Activated CD4-positive, alpha-beta T cell treated with anti-CD3 and anti-CD28 coated beads, Interleukin-2, amount 10 ng/mL, durations not matched to agents 24 days and 14 days (primary cell): ENCODE measurements at places on chromosomes 4 and X. TPM values are rescaled to one million over a fixed set of nuclear protein-coding genes. Genes with fewer than 3 reads are reported as not detected.

The HAND2 gene
- total RNA-seq: not detected in 2 replicates

GRCh38 chrX:85111347-85111746, 107.7 kb downstream of the APOOL start:
- no peak overlapping the region for H3K4me3 ChIP-seq
- DNase-seq: no peak
- no peaks in the 10 kb centered on the region for H3K36me3 ChIP-seq
- H3K27ac ChIP-seq: no peak overlapping the region
- no peaks in the 10 kb centered on the region for H3K4me1 ChIP-seq
- no peaks in the 10 kb centered on the region for H3K27me3 ChIP-seq

- H3K36me3 ChIP-seq: no peaks in the 10 kb centered on the region
- H3K4me1 ChIP-seq: peaks cover 14% of the 10 kb centered on the region
- no peak overlapping the region for H3K27ac ChIP-seq
- H3K4me3 ChIP-seq: no peak overlapping the region
Measured at GRCh38 chrX:37976153-37976552, 30.2 kb upstream of the SYTL5 start.

GRCh38 chr4:1348014-1348513, 1.1 kb downstream of the UVSSA start:
- H3K36me3 ChIP-seq: peaks cover 13% of the 10 kb centered on the region
- no peaks in the 10 kb centered on the region for H3K27me3 ChIP-seq
- peak overlapping the region; percentile 94 for H3K27ac ChIP-seq
- H3K4me3 ChIP-seq: peak overlapping the region; percentile 90
- DNase-seq: peak; percentile 62

- H3K4me1 ChIP-seq: peaks cover 5% of the 10 kb centered on the region
- peaks cover 3% of the 10 kb centered on the region for H3K36me3 ChIP-seq
- H3K27me3 ChIP-seq: peaks cover 2% of the 10 kb centered on the region
Measured at GRCh38 chrX:1649621-1650020, 34.8 kb downstream of the ASMT start.

DNA sequence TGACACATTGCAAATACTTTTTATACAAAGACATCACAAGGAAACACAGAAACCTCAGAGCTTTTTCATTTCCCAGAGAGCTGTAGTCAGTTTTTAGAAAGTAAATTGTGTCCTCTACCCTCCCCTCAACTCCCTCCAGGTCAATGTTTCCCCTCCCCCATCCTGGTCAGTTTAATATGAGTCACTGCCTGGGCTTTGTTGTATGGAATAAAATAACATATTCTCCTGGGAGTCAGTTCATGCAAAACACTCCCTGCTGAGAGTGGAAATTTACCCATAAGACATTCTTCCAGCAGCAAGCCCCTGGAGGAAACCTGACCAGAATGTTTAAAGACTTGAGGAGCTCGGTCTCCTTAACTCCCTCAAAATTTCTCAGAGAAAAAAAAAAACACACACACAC, 270.1 kb upstream of the LDB2 start:
- no peak overlapping the region for H3K27ac ChIP-seq
- no peak for DNase-seq
- no peaks in the 10 kb centered on the region for H3K36me3 ChIP-seq
- no peak overlapping the region for H3K4me3 ChIP-seq
- H3K27me3 ChIP-seq: peaks cover 5% of the 10 kb centered on the region

DNA sequence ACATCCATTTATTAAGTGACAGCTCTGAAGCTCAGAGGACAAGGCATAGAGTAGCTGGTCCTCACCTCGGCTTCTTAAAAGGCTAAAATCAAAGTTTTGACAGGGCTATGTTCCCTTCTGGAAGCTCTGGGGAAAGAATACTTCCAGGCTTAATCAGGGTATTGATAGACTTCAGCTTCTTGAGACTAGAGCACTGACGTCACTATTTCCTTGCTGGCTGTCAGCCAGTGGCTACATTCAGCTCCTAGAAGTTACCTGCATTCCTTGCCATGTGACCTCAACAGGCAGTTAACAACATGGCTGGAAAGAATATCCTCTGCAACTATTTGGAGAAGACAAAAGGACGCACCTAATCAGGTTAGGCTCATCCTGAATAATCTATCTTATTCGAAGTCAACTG, 1144.8 kb downstream of the ADGRL3 start:
- H3K27ac ChIP-seq: no peak overlapping the region
- H3K27me3 ChIP-seq: no peaks in the 10 kb centered on the region
- DNase-seq: no peak
- H3K4me3 ChIP-seq: no peak overlapping the region
- no peaks in the 10 kb centered on the region for H3K4me1 ChIP-seq
- H3K36me3 ChIP-seq: no peaks in the 10 kb centered on the region

DNA sequence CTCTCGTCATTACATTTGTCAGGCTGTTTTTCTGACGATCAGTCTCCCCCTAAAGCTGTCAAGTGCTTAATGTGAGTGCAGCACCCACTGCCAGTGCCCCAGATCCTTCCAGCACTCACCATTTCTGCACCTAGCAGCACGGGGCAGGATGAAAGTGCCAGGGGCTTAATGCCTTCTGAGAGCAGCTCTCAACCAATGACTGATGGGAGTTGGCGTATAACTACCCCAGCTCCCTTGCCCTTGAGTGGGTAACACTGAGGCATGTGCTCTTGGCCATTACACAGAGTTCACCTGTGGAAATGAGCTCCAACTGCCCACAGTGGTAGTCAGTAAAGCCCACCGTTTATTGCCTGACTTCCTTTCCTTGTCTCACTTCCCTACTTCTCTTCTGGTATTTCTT, 226.2 kb upstream of the BCOR start:
- no peak overlapping the region for H3K27ac ChIP-seq
- no peaks in the 10 kb centered on the region for H3K36me3 ChIP-seq
- no peaks in the 10 kb centered on the region for H3K4me1 ChIP-seq
- peaks cover 7% of the 10 kb centered on the region for H3K27me3 ChIP-seq

GRCh38 chrX:18288716-18289115, 65.8 kb downstream of the SCML2 start:
- H3K36me3 ChIP-seq: no peaks in the 10 kb centered on the region
- no peaks in the 10 kb centered on the region for H3K4me1 ChIP-seq

- peak overlapping the region; percentile 51 for H3K27ac ChIP-seq
- no peak overlapping the region for H3K4me3 ChIP-seq
- H3K4me1 ChIP-seq: no peaks in the 10 kb centered on the region
- no peak for DNase-seq
- H3K27me3 ChIP-seq: peaks cover 48% of the 10 kb centered on the region
- no peaks in the 10 kb centered on the region for H3K36me3 ChIP-seq
Measured at GRCh38 chr4:65668201-65669089, 1.8 kb downstream of the EPHA5 start.

The BTK gene
- not detected in 2 replicates for total RNA-seq

The FATE1 gene
- total RNA-seq: not detected in 2 replicates

The VGLL1 gene
- total RNA-seq: not detected in 2 replicates

GRCh38 chr4:1325681-1326635, 21.1 kb upstream of the UVSSA start:
- H3K27ac ChIP-seq: no peak overlapping the region
- DNase-seq: no peak
- no peaks in the 10 kb centered on the region for H3K27me3 ChIP-seq
- peaks cover 20% of the 10 kb centered on the region for H3K36me3 ChIP-seq
- no peak overlapping the region for H3K4me3 ChIP-seq

GRCh38 chr4:99828477-99828876, 11.8 kb downstream of the DAPP1 start:
- no peaks in the 10 kb centered on the region for H3K27me3 ChIP-seq
- H3K27ac ChIP-seq: no peak overlapping the region

DNA sequence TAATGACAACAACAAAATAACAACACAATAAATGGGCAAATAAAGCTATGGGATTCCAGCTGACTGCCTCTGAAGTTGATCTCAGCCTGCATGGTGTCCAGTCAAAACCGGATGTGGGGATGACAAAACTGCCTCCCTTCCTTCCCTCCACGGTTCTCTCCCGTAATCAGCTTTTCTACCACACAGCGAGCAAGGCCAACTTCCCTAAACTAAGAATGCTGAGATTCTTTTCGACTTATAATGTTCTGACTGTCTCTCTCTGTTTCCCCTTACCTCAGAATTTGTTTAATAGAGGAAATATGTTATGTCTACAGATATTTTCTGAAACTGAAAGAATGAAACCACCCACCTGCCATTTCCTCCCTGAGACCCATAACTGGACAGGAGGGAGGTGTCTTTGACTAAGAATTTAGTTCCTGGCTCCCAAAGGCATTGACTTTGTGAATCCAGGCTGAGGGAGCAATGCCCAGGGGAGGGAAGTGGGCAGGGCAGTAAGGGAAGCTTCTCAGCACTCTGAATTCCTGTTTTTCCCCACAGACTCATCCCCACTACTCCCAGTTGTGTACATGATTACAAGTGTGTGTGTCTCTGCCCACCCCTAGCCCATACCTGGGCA, 1.0 kb upstream of the TLR1 start:
- H3K4me3 ChIP-seq: peak overlapping the region; percentile 81
- peak overlapping the region; percentile 83 for H3K27ac ChIP-seq
- no peaks in the 10 kb centered on the region for H3K27me3 ChIP-seq
- H3K4me1 ChIP-seq: peaks cover 29% of the 10 kb centered on the region
- peak; percentile 73 for DNase-seq

- H3K36me3 ChIP-seq: no peaks in the 10 kb centered on the region
- no peak overlapping the region for H3K27ac ChIP-seq
- no peak overlapping the region for H3K4me3 ChIP-seq
- no peaks in the 10 kb centered on the region for H3K27me3 ChIP-seq
- no peaks in the 10 kb centered on the region for H3K4me1 ChIP-seq
- no peak for DNase-seq
Measured at GRCh38 chr4:136931781-136932180, 600.5 kb downstream of the PCDH18 start.

- peaks cover 46% of the 10 kb centered on the region for H3K36me3 ChIP-seq
- DNase-seq: peak; percentile 45
- no peaks in the 10 kb centered on the region for H3K27me3 ChIP-seq
Measured at GRCh38 chr4:139330283-139330682, 28.0 kb upstream of the NDUFC1 start.

The HDAC8 gene
- total RNA-seq: 29.2 and 29.9 TPM in 2 replicates

The USP17L15 gene
- total RNA-seq: 0.14 TPM in 1 of 2 replicates, not detected in the other

- H3K4me3 ChIP-seq: no peak overlapping the region
- H3K27ac ChIP-seq: no peak overlapping the region
- no peaks in the 10 kb centered on the region for H3K36me3 ChIP-seq
- no peaks in the 10 kb centered on the region for H3K27me3 ChIP-seq
Measured at GRCh38 chr4:70337886-70338420, 3.2 kb downstream of the CABS1 start.

The BANK1 gene
- total RNA-seq: not detected in 2 replicates

- no peak for DNase-seq
- peaks cover 7% of the 10 kb centered on the region for H3K27me3 ChIP-seq
- no peak overlapping the region for H3K4me3 ChIP-seq
- no peaks in the 10 kb centered on the region for H3K4me1 ChIP-seq
Measured at GRCh38 chr4:172998527-172999469, 169.8 kb upstream of the GALNT7 start.

DNA sequence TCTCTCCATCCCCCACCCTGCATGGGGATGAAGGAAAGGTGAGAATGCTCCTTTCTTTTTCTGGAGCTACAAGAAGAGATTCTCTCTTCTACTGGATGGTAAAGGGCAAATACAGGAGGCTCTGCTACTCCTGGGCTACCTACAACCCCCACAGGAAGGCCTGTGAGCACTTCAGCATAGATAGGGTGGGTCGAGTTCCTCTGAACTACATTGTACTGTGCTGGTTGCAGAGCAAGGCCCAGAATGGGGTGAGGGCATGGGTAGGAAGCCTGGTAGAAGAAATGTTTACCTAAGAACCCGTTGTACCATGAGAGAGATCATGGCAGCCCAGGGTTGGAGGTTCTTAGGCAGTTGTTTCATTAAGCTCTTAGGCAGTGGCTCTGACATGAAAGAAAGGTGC, 510.4 kb downstream of the MID1IP1 start:
- H3K27ac ChIP-seq: peak overlapping the region; percentile 100
- H3K27me3 ChIP-seq: no peaks in the 10 kb centered on the region
- peaks cover 68% of the 10 kb centered on the region for H3K36me3 ChIP-seq
- peak overlapping the region; percentile 9 for H3K4me3 ChIP-seq
- H3K4me1 ChIP-seq: peaks cover 52% of the 10 kb centered on the region

DNA sequence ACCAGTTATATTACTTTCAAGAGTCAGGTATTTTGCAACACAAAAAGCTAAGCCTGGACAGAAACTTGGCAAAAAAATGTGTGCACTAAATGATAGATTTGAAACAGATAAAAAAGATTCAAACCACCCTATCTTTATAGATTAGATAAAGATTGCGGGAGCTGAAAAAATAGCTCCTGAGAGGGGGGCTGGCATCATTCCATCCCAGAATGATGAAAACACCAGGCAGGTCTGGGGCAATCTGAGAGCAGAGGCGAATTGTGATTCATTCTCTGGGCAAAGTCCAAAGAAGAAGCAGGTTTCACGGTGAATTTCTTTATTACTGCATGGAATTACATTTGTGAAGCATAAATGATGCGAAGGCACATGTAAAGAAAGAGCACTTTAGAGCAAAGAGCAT, 168.5 kb upstream of the DMD start:
- no peak overlapping the region for H3K4me3 ChIP-seq
- no peak overlapping the region for H3K27ac ChIP-seq
- H3K36me3 ChIP-seq: no peaks in the 10 kb centered on the region
- H3K27me3 ChIP-seq: no peaks in the 10 kb centered on the region
- no peaks in the 10 kb centered on the region for H3K4me1 ChIP-seq

GRCh38 chr4:81625422-81626417, 154.0 kb upstream of the RASGEF1B start:
- no peaks in the 10 kb centered on the region for H3K36me3 ChIP-seq
- H3K4me3 ChIP-seq: no peak overlapping the region
- H3K4me1 ChIP-seq: peaks cover 4% of the 10 kb centered on the region
- DNase-seq: no peak
- H3K27ac ChIP-seq: no peak overlapping the region
- H3K27me3 ChIP-seq: no peaks in the 10 kb centered on the region

DNA sequence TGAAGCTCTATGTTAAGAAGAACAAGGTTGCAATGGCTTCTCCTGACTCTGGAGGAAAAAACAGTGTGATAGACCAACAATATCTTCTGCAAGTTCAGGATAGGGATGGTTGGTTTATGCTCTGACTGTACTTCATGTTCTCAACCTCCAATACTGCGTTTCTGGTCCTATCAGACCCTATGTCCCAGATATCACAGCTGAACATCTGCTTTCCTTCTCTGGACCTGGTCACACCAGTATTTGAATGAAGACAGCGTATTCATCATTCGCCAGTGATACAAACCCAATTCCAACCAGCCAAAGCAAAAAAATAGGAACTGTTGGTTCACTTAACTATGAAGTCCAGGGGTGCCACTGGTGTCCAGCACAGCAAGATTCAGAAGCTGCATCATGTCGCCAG, 124.5 kb upstream of the KLF3 start:
- no peaks in the 10 kb centered on the region for H3K36me3 ChIP-seq
- DNase-seq: no peak
- H3K4me1 ChIP-seq: no peaks in the 10 kb centered on the region
- no peak overlapping the region for H3K27ac ChIP-seq
- H3K4me3 ChIP-seq: no peak overlapping the region
- H3K27me3 ChIP-seq: peaks cover 26% of the 10 kb centered on the region
